ENCODE measurements at places on chromosomes 2 and 18.

DNA sequence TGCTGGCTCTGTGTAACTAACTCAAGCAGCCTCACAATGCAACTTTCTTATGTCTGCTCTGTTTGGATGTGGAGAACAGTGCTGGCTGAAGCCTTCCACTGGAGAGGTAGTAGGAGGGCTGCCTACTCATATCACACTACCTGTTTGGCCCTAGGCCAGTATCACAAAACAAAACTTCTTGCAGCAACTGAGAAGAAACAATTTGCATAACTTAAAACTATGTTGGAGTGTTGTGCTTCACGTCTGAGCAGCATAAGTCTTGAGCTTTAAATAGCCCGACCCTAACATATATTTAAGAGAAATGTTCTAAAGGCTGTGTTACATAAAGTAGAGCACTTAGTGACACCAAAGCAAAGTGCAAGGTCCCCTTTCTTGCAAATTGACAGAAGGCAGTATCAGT is 204.9 kb upstream of the ACVR2A start:
- DNase-seq: no peak

DNA sequence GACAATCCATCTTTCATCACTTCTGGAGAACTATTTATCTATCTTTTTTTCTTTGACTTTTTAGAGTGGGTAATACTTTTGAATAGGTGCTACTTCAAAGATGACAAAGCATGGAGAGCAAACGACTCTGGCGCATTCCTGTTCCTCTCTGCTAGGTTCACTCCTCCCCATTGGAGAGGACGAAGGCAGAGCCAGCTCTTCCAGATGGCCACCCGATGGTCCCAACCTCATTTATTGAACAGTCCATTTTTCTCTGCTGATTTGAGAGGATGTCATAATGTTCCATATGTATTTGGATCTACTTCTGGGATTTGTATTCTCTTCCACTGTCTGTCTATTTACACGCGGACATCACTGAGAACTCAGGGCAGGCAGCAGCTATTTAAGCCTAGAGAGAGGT is 284.3 kb upstream of the CXCR4 start:
- DNase-seq: no peak

- no peak for DNase-seq
Measured at GRCh38 chr2:170740660-170741059, 25.5 kb downstream of the SP5 start.

DNA sequence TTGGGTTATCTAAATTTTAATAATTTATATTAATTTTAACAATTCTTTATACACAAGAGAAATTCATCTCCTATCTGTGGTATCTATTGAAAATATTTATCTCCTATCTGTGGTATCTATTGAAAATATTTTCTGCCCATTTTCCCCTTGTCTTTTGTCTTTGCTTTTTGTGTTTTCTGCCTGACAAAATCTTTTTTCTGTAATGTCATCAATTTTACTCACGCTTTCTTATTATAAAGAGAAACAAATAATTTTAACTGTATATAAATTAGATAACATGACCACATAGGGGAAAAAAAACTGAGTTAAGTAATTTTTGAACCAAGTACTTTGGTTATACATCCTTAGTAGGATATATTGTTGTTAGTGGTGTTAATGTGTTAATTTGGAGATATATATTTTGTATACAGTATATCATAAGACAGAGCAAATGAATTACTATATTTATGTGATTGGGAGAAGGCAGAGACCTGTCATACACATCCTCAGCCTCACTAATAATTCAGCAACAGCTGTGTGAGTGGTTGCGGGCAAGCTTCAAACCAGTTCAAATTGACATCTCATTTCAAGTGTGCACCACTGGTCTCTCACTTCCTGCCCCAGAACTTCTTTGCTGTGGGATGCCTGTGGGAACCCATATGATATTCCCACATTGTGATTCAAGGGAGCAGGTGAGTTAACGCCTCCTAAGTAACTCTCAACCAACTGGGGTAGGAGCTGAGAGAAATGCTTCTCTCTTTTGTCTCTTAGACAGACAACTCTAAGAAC is 292.4 kb downstream of the SP3 start:
- no peak for DNase-seq

DNA sequence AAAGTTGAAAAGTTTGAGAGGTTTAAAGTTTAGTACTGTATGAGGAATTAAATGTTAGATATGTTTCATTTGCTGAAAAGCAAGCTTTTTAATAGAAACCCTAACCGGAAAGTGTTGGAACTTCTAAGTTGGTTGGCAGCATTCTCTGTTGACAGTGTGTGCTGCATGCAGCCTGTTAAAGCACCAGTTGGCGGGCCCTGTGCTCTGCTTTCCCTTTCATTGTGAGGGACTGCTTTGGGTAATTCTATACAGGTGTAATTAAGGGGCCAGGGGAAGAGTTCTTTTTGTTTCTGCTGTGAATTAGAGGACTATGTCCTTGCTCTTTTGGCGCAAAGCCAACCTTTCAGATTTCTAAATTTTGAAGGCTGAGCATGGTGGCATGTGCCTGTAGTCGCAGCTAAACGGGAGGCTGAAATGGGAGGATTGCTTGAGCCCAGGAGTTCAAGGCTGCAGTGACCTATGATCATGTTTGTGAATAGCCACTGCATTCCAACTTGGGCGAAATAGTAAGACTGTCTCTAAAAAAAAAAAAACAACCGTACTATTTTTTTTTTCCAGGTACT is 20.1 kb downstream of the PLEKHB2 start:
- no peak for DNase-seq

- DNase-seq: no peak
Measured at GRCh38 chr2:75375646-75376582, 176.6 kb upstream of the TACR1 start.

DNA sequence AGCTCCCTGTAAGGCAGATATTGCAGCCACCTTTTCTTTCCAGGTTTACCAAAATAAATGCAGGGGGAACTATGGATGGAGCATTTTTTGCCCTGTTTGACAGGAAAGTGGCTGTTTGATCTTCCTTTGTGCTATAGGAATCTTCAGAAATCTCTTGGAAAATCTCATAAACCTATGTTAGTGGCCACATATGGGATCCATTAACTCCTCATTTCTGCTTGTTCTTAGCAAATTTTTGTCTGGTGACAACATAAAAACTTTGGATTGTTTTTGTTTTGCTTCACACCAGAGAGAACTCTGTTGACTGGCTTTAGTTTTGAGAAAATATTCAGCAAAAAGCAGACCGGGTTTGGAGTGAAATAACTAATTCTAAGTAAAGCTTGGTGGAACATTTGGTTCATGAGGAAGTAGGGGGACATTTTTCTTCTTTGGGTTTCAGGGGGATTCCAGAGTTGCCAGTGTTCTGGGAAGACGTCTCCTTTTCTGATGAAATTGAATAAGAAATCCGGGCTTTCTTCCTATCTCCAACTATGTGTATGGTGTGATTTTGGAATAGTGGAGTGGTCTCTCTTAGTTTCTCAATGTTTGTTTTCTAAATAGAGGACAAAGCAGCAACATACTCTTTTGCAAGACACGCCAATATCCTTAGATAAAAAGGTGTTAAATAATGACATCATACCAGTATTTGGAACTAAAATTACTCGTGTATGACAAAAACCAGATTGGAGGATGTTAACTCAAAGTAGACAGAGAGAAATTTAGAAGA is 174.4 kb downstream of the ICOS start:
- DNase-seq: no peak

Data from stimulated activated CD8-positive, alpha-beta memory T cell treated with anti-CD3 and anti-CD28 coated beads, Interleukin-7, amount 100 ng/mL, for 1 hour (primary cell).